A549 treated with AZD2906 at 1 μM for 4 hours (cell line): ENCODE measurements at places on chromosomes 1 and 21. TPM values are rescaled to one million over a fixed set of nuclear protein-coding genes. Genes with fewer than 3 reads are reported as not detected.

Gene LRRC39
- total RNA-seq = 0.05 to 0.13 TPM (median 0.10 TPM) in 5 replicates

Gene SAMD11
- total RNA-seq = 14.0 to 25.0 TPM (median 23.6 TPM) in 5 replicates

Gene PRR9
- total RNA-seq = 0.05 TPM in 1 of 5 replicates, not detected in the others

Gene CCDC185
- 0.03 to 0.05 TPM (median 0.03 TPM) in 3 of 5 replicates, not detected in the others for total RNA-seq

Gene FCRL5
- total RNA-seq = not detected in 5 replicates

Gene CLCA2
- total RNA-seq = not detected in 5 replicates

Gene THEMIS2
- 0.53 to 0.81 TPM (median 0.62 TPM) in 5 replicates for total RNA-seq

Gene KRTAP13-2
- total RNA-seq = not detected in 5 replicates

Gene OR2L3
- total RNA-seq = not detected in 5 replicates

Gene ITPKB
- total RNA-seq = 1.9 to 2.7 TPM (median 2.3 TPM) in 5 replicates
